Daoy (cell line): ENCODE measurements at places on chromosomes 16 and 17.

DNA sequence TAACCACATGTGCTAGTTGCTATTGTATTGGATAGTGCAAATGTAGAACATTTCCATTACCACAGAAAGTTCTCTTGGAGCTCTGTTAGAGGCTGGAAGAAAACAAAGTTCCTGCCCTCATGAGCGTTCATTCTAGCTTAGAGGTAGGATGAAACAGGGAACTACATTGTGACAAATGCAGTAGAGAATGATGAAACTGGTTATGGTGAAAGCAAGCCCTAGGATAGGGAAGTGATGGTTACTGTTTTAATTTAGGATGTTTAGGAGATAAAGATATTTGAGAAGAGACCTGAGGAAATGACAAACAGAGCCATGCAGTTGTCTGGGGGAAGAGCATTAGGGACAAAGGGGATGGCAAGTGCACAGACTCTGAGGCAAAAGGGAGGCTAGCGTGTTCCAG, 50.7 kb downstream of the AATF start:
- DNase-seq: no peak

- no peak for DNase-seq
Measured at GRCh38 chr16:72131036-72131435, 37.4 kb downstream of the DHX38 start.

DNA sequence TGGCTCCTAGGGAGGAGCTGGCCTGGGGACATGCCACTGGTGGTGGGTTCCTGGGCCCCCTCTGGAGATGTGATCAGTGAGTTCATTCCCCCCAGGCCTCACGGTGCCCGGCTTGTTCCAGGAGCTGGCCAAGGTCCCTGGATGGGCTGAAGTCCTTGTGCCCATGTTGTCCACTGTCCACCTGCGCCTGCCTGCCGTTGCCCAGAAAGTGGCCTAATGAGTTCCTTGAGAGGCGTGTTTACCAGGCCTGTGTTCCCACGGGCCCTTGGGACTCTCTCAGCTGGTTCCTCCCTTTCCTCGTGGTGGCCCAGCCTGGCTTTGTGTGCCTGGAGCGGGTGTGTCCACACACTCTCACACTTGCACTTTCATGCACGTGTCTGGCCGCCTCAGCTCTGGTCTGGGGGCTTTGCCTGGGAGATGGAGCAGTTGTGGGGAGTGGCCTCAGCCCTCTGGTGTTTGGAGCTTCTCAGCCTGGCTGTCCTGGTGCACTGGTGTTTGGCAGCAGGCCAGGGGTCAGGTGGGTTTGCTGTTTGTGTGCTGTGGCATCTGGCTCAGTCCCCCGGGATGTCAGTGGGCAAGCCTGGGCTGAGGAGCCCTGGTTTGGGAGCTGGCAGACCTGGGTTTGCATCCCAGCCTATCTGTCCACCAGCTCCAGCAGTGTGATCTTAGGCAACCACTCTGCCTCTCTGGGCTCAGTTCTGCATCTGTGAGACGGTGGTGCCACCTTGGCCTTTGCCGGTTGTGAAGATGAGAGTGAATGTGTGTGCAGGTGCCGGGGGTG, 18.0 kb downstream of the ADCY7 start:
- no peak for DNase-seq

DNA sequence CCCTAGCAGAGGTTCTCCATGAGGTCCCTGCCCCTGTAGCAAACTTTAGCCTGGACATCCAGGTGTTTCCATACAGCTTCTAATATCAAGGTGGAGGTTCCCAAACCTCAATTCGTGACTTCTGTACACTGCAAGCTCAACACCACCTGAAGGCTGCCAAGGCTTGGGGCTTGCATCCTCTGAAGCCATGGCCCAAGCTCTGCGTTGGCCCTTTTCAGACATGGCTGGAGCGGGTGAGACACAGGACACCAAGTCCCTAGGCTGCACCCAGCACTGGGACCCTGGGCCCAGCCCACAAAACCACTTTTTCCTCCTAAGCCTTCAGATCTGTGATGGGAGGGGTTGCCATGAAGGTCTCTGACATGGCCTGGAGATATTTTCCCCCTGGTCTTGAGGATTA, 1292.0 kb downstream of the CDH8 start:
- no peak for DNase-seq

- DNase-seq: no peak
Measured at GRCh38 chr17:81160747-81161453, 4.4 kb upstream of the PVALEF start.

- DNase-seq: no peak
Measured at GRCh38 chr17:60153606-60154390, 4.0 kb downstream of the CA4 start.

GRCh38 chr17:54992797-54993639, 24.5 kb downstream of the STXBP4 start:
- peak; percentile 14 for DNase-seq
